ENCODE measurements at places on chromosomes 12 and 14.

DNA sequence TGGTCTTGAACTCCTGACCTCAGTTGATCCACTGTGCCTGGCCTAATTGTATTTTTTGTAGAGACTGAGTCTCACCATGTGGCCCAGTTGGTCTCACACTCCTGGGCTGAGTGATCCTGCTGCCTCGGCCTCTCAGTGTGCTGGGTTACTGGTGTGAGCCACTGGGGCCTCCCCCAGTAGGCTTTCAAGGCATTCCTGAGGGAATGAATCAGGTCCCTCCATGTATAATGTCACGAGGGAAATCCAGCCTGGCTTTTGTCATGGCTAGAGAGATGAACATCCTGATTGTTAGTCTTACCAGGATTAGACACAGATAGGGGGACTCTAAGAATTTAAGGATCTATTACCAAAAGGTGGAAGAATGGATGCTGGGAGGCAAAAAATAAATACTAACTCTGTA lies 51.9 kb downstream of the CPSF2 start:
- no peak for DNase-seq

GRCh38 chr14:68714991-68715924 lies 77.6 kb downstream of the ZFP36L1 start:
- DNase-seq = no peak

DNA sequence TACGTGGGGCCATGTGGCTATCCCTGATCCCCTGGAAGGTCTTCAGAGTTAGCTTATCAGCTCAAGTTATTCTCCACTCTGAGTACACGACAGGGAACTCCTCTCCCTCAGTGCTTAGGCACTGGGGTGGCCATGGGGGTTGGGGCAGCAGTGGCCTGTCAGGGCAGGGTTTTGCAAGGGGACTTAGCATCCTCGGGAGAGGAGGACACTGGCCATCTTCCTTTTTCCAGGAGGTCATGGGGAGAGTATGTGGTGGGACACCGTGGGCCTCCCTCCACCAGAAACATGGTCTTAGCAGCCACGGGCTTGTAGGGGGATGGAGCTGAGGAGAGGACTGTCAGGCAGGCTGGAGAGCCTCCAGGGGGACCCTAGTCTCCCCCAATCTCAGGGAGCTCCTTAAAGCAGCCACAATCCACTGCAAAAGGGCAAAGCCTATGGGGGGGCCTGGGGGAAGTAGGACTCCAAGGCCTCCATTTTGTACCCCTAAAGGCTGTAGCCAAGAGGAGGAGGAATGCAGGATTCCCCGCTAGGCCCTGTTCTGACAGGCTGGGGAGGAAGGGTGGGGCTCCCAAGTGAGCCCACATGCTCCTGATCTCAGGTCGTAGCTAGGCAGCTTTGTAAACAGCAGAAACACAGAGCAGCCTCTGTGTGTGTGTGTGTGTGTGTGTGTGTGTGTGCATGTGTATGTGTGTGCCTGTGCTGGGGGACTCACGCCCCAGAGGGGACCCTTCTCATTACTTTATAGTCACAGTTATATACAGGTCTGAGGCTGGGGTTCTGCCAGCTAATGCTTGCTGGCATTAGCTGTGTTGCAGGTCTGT lies 36.6 kb downstream of the KRT80 start:
- DNase-seq = no peak

DNA sequence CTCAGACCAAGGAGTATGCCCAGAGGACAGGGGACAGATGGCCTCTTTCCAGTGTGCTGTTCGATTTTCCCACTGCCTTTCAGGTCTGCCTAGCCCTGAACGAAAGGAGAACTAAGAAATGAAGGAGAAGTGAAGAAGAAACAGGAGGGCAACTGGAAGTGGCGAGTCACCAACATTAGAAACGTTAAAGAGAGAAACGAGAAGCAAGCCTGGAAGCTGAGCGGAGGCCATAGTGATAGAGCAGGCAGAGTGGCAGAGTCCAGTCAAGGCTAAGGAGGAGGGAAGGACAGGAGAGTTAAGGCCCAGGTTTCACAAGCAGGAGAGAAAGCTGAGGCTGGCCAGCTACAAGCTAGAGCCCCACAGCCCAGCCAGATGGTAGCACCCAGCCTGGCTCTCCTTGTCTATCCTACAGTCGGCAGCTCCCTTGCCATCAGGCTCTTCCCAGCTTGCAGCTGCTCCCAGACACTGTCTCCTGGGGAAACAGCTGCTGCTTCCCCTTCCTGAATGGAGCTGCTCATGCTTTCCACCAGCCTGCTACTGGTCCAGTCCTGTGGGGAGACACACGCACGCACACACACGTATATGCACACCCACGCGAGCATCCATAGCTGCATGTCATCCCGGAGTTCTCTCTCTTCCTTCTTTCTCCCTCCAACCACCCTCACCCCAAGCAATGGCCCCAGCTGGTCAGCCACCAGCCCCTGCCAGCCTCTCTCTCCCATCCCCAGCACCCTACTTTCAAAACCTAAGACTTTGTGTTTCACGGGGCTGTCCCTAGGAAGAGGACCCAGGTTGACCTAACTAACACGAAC lies 139.7 kb upstream of the CCND2 start:
- no peak for DNase-seq

DNA sequence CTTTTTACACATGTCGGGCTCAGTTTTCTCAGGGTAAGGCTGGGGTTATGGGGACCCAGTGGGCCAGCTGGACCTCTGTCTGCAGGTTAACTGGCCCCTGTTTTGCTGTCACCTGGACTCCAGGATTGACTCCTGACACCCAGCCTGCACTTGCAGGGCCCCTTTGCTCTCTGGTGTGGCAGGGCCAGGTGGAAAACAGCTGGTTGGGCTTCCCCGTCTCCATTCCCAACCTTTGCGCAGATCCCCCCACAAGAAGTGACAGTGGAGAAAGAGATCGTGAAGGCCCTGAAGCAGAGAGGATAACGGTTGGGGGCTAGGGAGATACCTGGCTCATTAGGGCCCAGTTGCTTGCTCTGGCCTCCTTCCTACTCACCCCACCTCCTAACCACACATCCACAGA lies 1.5 kb upstream of the PPP1R1A start:
- DNase-seq = no peak

DNA sequence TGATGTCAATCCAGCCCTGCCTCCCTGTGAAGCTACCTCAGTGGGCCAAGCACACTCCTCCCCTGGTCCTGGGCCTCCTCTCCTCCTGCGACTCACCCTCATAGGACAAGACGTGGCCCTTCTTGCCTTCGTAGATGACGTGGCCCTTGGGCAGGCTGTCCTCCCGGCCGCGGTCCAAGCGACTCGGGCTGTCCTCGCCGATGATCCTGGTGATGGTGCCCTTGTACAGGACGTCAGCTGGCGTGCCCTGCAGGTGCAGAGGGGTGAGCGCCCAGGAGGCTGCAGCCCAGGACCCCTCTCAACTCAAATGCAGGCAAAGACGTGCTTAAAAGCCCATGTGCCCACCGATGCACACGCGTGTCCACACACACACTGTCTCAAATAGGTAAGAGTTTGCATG lies 55.6 kb downstream of the RFLNA start:
- DNase-seq = no peak

DNA sequence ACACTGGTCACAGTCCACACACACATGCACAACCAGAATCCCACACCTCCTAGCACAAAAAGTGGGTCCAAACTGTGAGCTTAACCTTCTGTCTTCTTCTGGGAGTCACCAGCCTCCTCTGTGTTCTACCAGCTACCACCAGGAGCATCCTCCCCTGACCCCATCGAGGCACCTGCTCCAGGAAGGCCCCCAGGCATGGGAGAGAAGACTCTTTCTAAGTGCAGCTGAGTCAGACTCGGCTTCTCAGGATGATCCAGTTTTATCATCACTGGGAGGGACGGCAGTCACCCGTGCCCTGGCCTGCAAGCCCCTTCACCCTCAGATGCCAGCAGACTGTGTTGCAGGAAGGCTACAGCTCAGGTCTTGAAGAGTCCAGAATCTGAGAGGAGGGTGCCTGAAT lies 7.9 kb upstream of the ENDOU start:
- DNase-seq = no peak

DNA sequence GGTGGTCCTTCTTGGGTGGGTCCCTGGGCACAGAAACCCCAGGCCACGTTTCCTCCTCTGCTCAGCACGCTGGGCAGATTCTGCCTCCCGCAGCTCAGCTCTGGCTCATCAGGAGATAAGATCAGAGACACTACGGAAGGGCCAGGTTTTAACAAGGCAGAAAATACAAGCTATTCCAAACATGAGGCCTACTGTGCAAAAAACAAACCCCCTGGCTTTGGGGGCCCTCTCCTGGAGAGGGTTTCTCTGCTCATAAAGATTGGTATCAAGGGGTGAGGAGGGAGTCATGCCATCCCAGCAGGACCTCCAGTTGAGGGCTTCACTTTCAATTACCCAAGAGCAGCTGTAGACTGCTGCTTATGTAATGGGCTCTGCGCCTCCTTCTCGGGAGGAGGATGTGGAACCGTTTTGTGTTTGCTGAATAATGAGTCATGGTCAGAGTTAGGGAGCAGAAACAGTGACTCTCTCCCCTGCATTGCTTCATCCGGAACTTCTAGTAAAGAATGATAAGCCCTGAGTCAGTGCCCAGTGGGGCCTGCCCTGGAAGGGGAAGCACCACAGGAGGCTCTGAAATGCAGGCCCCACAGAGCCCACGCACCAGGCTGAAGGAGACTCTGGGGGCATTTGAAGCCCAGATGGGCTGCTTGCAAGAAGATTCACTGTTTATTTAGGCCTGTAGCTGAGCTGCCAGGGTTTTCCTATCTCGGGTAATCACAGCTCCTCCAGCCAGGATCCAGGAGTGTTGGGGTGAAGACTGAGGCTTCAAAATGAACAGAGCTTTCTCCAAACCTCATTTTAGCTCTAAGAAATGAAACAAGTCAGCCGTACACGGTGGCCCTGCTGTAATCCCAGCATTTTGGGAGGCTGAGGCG lies 79.3 kb downstream of the SSPN start:
- peak; percentile 57 for DNase-seq

GRCh38 chr14:96275177-96276112 lies 19.4 kb downstream of the BDKRB1 start:
- DNase-seq = no peak

- DNase-seq = no peak
Measured at GRCh38 chr12:57483466-57483865, 3.8 kb upstream of the ARHGAP9 start.

- DNase-seq = no peak
Measured at GRCh38 chr12:52805739-52806138, 8.2 kb downstream of the KRT4 start.

- DNase-seq = no peak
Measured at GRCh38 chr12:106527356-106527755, 55.4 kb upstream of the RFX4 start.

- no peak for DNase-seq
Measured at GRCh38 chr12:16369156-16369555, 21.7 kb downstream of the MGST1 start.

DNA sequence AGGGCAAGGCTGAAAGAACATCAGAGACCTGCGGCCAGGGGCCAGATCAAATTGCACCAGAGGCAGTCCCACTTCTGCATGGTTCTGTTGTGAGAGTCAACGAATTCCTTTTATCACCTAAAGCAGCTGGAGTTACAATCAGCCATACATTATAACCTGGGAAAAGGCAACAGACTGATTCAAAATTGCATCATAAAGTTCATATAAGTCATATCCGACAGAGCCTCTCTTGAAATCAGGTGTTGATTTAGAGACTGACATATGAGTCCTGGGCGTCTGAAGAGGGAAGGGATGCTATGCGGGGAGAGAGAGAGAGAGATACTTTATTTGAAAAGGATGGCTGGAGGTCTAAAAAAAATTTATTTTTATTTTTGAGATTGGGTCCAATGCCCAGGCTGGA lies 89.4 kb downstream of the EFCAB11 start:
- DNase-seq = no peak

- no peak for DNase-seq
Measured at GRCh38 chr12:30880061-30880460, 46.5 kb upstream of the TSPAN11 start.

- no peak for DNase-seq
Measured at GRCh38 chr14:93723001-93723400, 65.3 kb downstream of the PRIMA1 start.

DNA sequence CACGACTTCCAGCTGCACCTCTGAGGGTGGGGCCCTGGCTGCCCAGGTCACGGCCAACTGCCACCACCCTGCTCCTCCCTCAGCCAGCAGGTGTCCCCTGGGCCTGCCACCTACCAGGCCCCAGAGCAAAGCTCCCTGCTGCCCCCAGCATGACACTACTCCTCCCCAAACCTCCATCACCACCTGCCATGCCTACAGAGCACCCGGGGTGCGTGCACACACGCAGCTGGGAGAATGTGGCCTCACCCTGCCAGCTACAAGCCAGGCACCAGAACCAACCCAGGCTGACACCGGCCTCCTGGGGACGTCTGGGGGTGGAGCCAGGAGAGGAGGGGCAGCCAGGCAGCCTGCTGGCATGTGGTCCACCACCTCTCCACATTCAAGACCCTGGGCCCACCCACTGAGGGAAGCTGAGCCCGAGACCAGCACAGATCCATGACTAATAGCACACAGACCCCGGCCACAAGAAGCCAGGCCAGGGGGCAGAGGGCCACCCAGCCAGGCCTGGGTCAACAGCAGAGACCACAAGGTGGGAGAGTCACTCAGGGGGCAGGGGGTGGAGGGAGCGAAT lies 3.4 kb downstream of the JAG2 start:
- no peak for DNase-seq

DNA sequence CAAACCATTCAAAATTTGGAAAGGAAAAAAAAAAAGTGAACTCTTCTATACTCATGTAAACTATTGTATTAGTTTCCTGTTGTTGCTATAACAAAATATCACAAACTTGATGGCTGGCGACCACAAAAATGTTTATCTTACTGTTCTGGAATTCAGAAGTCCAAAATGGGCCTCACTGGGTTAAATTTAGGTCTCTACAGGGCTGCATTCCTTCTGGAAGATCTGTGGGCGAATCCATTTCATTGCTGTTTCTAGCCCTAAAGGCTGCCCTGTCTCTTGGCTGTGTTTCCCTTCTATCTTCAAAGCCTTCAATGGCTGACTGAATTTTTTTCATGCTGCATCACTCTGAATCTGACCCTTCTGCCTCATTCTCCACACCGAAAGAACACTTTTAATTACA lies 105.1 kb upstream of the NAV3 start:
- no peak for DNase-seq

DNA sequence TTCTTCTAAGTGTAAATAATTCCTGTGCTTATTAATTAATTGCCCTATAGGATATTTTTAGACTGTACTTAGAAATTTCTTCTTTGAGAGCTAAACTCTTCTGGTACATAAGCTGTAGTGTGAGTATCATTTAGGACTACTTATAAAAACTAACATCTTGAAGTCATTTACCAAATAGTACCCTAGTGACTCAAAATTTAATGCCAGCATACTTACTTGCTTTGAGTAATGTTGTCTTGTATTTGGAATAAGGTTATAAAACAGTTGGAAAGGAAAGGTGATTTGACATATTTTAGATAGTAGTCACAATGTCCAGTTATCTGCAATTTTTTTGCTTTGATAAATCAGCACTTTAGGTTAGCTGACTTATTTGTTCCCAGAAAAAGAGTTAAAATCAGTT lies 39.1 kb downstream of the SPATA7 start:
- DNase-seq = no peak

DNA sequence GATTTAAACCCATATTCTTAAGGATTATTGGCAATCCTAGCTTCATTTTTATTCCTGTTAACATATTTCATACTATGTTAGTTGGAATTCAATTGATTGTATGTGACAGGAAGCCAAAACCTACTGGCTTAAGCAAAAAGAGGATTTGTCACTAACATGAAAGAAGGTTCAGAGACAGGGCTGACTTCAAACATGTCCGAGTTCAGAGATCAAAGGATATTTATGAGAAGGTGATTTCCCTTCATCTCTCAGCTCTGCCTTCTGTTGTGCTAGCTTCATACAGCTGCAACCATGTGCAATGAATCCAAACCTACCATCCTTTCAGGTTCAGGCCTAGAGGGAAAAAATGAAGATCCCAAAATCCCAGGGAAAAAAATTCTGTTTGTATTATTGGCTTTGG lies 349.7 kb downstream of the ATP23 start:
- DNase-seq = no peak

GRCh38 chr14:85958069-85958468 lies 428.1 kb downstream of the FLRT2 start:
- DNase-seq = no peak

Data from C1 segment of cervical spinal cord (tissue), 14 donors.